Sigmoid colon (tissue), 7 donors: ENCODE measurements at places on chromosomes 12 and 14. TPM values are rescaled to one million over a fixed set of nuclear protein-coding genes. Genes with fewer than 3 reads are reported as not detected.

Gene PIANP
- total RNA-seq, result 0.36 TPM

GRCh38 chr12:23889069-23889440, 60.4 kb downstream of the SOX5 start:
- H3K36me3 ChIP-seq, result no peaks in the 10 kb centered on the region
- no peak overlapping the region for H3K4me3 ChIP-seq
- no peak for DNase-seq
- no peaks in the 10 kb centered on the region for H3K27me3 ChIP-seq
- H3K4me1 ChIP-seq, result no peaks in the 10 kb centered on the region

DNA sequence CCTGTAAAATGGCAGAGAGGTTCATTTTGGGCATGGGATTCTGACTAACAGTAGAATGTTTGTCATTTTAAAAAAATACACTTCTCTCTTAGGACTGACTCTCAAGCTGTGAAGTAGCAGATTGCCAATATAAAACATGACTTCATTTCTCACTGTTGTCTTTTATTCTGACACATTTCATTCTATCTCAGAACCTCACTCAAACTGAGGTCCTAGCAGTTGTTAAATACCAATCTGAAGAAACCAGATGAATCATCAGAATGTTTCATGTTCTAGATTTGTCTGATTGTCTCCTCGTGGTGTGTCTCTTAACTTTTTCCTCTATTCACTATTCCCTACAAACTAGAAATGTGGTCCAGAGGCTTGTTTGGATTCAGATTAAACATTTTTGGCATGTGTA, 276.5 kb upstream of the NPAS3 start:
- no peak for DNase-seq
- H3K27me3 ChIP-seq, result no peaks in the 10 kb centered on the region
- H3K36me3 ChIP-seq, result no peaks in the 10 kb centered on the region
- no peak overlapping the region for H3K27ac ChIP-seq
- H3K4me1 ChIP-seq, result no peaks in the 10 kb centered on the region

DNA sequence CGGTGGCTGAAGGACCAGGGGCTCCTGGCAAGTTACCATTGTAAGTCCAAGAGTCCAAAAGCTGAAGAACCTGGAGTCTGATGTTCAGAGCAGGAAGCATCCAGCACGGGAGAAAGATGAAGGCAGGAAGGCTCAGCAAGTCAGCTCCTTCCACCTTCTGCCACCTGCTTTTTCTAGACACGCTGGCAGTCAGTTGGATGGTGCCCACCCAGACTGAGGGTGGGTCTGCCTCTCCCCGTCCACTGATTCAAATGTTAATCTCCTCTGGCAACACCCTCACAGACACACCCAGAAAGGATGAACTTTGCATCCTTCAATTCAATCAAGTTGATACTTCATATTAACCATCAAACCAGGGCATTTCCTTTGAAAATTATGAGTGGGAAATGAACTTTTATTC, 1272.4 kb upstream of the TMEM132C start:
- no peaks in the 10 kb centered on the region for H3K4me1 ChIP-seq
- no peak overlapping the region for H3K4me3 ChIP-seq
- H3K27ac ChIP-seq, result no peak overlapping the region
- H3K36me3 ChIP-seq, result no peaks in the 10 kb centered on the region
- DNase-seq, result no peak
- no peaks in the 10 kb centered on the region for H3K27me3 ChIP-seq

DNA sequence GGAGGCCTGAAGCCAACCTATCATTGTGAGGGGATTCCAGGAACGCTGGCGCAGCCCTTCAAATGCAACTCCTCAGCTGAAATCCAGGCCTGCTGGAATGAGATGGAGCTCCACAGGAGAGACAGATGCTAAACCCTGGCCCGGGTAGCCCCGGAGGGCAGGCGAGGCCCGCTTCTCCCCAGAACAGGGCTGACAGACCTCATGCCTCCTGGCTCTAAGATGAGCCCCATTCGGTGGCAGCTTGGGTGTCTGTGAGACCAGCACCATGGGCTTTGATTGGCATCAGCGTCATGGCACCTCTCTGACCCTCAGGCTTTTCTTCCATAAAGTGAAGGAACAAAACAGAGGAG, 382.2 kb downstream of the BCL11B start:
- no peaks in the 10 kb centered on the region for H3K27me3 ChIP-seq
- DNase-seq, result no peak
- H3K27ac ChIP-seq, result no peak overlapping the region
- H3K4me1 ChIP-seq, result no peaks in the 10 kb centered on the region
- H3K36me3 ChIP-seq, result no peaks in the 10 kb centered on the region

GRCh38 chr12:46177837-46178608, 90.8 kb downstream of the SLC38A1 start:
- no peaks in the 10 kb centered on the region for H3K27me3 ChIP-seq
- H3K4me3 ChIP-seq, result no peak overlapping the region
- no peak for DNase-seq

DNA sequence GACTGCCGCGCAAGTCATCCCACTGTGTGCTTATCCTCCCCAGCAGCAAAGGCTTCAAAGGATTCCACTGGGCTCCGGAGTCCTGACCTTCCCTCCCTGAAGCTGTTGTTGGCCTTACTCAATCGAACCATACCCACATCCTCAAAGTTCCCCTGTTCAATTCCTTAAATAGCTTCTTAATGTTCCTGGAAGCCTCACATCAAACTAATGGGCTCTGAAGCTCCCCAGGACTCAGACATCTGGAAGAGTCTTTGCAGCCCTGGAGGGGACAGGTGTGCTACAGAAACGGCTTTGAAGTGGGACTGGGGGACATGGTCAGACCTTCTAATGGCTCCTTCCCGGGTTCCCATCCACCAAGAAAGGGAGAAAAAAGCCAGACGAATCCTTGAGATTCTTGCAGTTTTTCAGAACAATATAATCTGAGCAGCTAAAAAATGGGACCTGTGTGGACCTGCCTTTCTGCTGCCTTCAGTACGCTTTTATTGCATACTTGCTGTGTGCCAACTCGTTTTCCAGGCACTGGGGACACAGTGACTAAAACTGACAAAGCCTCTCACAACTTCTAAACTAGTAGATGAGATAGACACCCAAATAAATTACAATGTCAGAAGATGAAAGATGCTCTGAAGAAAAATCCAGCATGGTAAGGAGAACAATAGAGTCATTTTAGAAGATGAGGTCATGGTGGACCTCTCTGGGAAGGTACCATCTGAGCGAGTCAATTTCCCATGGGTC, 204.5 kb downstream of the MON2 start:
- H3K27ac ChIP-seq, result no peak overlapping the region
- H3K4me1 ChIP-seq, result no peaks in the 10 kb centered on the region
- H3K36me3 ChIP-seq, result no peaks in the 10 kb centered on the region

DNA sequence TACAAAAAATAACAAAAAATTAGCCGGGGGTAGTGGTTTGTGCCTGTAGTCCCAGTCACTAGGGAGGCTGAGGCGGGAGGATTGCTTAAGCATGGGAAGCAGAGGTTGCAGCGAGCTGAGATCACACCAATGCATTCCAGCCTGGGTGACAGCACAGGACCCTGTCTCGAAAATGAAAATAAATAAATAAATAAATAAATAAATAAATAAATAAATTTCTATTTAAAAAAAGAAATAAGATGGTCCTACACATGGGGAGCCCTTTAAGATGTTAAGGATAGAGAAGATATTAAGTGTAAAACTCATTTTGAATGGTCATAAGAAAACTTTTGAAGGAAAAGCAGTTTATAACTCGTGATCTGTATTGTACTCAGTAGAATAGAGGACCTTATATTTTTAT, 8.2 kb upstream of the MRPL42 start:
- no peak overlapping the region for H3K27ac ChIP-seq
- no peak overlapping the region for H3K4me3 ChIP-seq
- no peak for DNase-seq
- H3K4me1 ChIP-seq, result no peaks in the 10 kb centered on the region
- no peaks in the 10 kb centered on the region for H3K36me3 ChIP-seq
- H3K27me3 ChIP-seq, result no peaks in the 10 kb centered on the region

GRCh38 chr14:64554556-64554955, 4.8 kb downstream of the PPP1R36 start:
- no peaks in the 10 kb centered on the region for H3K27me3 ChIP-seq
- H3K36me3 ChIP-seq, result no peaks in the 10 kb centered on the region
- DNase-seq, result no peak
- H3K4me1 ChIP-seq, result no peaks in the 10 kb centered on the region

Gene AMN1
- 5.5 TPM for total RNA-seq

Gene RTN1
- total RNA-seq, result 25.7 TPM

DNA sequence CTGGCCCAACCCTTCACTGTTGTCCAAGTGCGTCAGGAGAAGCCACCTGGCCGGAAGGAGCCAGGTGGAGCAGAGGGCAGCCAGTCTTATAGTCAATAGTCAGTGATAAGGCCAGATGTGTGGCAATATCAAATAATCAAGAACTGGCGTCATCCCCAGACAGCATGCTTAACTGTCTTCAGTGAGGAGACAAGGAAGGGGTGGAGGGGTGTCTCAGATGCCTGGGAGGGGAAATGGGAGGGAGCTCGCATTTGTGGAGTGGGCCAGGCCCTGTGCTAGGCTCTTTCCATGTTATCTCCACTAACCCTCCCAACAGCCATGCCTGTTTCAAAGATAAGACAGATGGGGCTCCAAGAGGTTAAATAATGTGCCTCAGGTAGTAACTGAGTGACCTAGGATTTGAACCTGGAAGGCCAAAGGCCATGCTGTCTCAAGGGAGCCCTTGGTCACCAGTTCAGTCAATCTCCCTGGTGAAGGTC, 48.9 kb upstream of the FOS start:
- no peaks in the 10 kb centered on the region for H3K36me3 ChIP-seq
- no peak overlapping the region for H3K4me3 ChIP-seq
- no peak overlapping the region for H3K27ac ChIP-seq
- no peak for DNase-seq

Gene SLC6A13
- 0.55 TPM for total RNA-seq

DNA sequence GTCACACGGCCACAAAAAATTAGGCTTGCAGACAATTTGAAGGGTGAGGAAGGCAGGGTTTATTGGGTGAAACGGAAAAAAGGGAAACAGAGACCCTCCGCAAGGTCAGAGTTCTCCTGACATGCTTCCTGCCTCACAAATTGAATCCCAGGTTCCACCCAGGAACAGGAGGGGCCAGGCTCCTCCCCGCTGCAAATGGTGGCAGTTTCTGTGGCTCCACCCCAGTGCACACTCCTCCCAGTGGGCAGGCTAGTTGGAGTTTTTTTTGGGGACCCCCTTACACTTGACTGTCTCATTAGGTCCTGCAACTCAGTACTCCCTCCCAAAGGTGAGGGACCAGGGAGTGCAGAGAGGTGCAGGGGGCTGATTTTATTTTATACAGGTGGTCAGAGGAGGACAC, 39.4 kb upstream of the PPP1CC start:
- H3K27ac ChIP-seq, result no peak overlapping the region
- H3K27me3 ChIP-seq, result no peaks in the 10 kb centered on the region
- H3K36me3 ChIP-seq, result no peaks in the 10 kb centered on the region
- H3K4me1 ChIP-seq, result no peaks in the 10 kb centered on the region

DNA sequence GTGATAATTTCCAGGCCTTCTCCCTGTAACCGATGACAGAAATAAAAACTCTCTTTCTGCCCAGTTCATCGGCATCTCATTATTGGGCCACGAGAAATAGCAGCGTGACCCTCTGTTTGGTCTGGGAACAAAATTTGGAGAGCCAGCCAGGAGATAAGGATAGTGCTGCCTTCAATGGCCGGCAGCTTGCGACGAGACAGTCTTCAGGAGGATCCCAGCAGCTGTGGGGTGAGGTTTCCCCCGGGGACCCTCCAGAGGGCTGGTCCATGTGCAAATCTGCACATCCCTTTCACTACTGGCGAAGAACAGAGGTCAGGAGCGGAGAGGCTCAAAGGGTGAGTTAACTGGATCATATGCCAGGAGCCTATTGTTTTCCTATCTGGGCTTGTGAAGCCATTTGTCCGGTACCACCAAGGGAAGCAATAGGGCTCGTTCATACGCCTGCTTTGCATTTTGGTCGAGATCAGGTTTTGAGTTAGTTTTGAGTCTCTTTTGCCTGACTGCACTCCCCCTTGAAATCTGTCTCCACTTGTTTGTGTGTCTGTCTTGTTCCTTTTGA, 4.8 kb downstream of the SLC39A2 start:
- no peak for DNase-seq
- no peaks in the 10 kb centered on the region for H3K36me3 ChIP-seq
- no peak overlapping the region for H3K27ac ChIP-seq
- H3K27me3 ChIP-seq, result no peaks in the 10 kb centered on the region
- no peak overlapping the region for H3K4me3 ChIP-seq

GRCh38 chr12:24227551-24227950, 278.1 kb upstream of the SOX5 start:
- no peak overlapping the region for H3K27ac ChIP-seq
- H3K4me3 ChIP-seq, result no peak overlapping the region
- H3K4me1 ChIP-seq, result no peaks in the 10 kb centered on the region
- H3K36me3 ChIP-seq, result no peaks in the 10 kb centered on the region

Gene INSM2
- not detected for total RNA-seq

Gene NYNRIN
- total RNA-seq, result 6.8 TPM

Gene ATF1
- 18.8 TPM for total RNA-seq

Gene NKX2-8
- not detected for total RNA-seq

DNA sequence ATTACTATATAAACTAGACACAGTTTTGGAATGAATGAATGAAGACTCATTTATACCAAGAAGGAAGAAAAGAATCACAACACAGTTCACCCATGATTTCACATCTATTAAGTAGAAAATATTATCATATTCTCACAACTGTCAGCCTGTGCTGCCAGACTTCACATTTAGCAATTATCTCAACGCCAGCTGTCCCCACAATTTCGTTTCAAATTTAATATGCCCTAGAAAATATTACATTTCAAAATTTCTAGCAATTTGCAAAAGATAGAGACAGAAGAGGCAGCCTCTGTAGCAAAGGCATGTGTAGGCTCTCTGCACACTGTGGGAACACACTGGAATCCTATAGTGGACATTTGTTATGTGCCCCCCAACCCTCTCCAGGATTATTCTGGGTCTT, 83.6 kb downstream of the ANKS1B start:
- H3K27ac ChIP-seq, result no peak overlapping the region
- DNase-seq, result no peak
- H3K27me3 ChIP-seq, result no peaks in the 10 kb centered on the region
- peaks cover 6% of the 10 kb centered on the region for H3K4me1 ChIP-seq
- no peak overlapping the region for H3K4me3 ChIP-seq
- no peaks in the 10 kb centered on the region for H3K36me3 ChIP-seq

DNA sequence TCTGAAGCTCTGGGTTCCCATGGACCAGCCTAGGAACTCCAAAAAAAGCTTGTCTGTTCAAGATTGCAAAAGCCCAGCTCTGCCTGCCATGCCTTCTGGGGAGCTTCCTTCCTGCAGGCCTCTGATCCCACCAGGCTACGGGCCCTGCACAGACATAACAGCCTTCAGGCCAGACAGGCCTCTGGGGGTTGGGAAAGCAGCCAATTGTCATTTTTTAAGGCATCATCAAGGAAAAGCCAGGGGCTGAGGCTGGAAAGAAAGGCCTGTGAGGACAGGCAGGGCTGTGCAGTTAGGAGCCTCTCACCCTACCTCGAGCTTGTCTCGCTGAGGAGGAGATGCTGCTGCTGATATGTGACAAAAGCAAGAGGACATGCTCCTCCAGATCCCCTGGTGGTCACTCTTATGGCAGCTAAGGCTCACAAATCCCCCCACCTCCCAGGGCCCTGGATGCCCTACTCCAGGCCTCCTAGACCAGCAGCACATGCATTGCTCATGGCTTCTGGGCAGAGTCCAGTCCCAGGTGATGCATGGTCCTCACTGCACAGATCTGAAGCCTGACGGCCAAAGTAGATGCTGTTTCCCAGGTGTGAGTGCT, 2.9 kb downstream of the TMEM229B start:
- no peaks in the 10 kb centered on the region for H3K27me3 ChIP-seq
- H3K36me3 ChIP-seq, result no peaks in the 10 kb centered on the region
- H3K4me1 ChIP-seq, result no peaks in the 10 kb centered on the region
- no peak for DNase-seq
- H3K27ac ChIP-seq, result no peak overlapping the region
- no peak overlapping the region for H3K4me3 ChIP-seq

GRCh38 chr14:94655169-94655710, 43.0 kb downstream of the SERPINA3 start:
- H3K4me3 ChIP-seq, result no peak overlapping the region
- peaks cover 5% of the 10 kb centered on the region for H3K4me1 ChIP-seq
- no peak overlapping the region for H3K27ac ChIP-seq
- DNase-seq, result peak; percentile 65
- H3K27me3 ChIP-seq, result no peaks in the 10 kb centered on the region
